GM13976 (cell line): ENCODE measurements at places on chromosomes 2 and 18.

DNA sequence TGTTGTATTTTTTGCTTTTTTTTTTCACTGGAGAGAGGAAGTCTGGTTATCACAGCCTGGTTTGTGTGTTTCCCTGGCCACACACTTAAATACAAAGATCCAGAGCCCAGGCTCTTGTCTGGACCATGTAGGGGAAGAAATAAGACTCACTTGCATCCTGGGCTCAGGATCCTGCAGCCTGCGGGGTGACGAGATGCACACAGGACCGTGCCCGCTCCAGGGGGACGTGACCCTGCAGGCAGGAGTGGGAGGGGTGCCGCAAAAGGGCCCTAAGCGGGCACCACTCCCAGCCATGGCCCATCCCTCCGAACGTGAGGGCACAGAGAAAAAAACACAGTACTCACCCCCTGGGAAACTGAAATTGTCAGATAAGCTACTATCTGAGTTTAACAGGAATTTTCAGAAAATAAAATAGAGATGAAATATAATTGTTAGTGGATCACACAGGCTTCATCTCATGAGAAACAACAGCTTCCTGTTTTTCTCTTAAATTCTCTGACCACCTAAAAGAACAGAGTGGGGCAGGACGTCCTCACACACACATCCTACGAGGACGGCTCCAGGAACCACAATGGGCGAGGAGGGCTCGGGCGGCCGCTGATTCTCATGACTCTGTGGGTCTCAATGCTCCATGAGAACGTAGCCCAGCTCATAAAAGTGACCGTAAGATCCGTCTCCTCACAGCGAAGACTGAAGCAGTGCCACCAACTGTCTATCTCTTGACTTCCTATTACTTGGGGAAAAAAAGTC, 142.6 kb upstream of the ALKAL2 start:
- DNase-seq: no peak

DNA sequence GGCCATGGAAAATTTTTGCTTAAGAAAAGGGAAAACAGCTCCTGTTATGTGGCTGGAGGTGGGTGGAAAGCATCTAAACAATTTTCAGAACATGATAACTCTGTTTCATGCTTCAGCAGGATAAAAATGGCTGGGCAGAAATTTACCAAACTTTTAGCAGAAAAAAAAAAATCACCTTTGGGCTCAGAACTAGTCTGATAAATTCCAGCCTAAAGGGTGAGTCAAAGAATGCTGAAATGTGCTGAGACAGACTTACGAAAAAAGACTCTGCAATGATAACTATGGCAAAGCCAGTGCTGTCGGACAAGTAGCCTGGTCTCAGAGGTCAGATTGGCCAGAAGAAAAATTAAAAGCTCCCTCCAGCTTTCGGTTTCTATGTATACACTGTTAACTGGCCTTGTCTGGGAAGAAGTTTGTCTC, 123.6 kb downstream of the LRATD1 start:
- no peak for DNase-seq

GRCh38 chr2:75998451-75998850, 287.7 kb upstream of the GCFC2 start:
- DNase-seq: no peak

GRCh38 chr2:46780801-46781445, 134.7 kb downstream of the MCFD2 start:
- DNase-seq: no peak

DNA sequence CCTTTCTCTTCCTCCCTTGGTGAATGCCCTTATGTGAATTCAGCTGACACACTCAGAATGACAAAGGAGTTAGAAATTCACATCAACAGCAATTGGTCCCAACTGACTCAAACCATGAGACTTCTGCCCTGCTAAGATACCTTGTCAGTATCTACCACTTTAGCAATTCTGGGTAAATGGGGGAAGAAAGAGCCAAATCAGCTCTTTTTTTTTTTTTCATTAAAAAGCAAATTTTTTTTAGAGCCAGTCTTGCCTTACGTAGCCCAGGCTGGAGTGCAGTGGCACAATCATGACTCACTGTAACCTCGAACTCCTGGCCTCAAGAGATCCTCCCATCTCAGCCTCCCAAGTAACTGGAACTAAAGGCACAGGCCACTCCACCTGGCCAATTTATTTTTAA, 1.7 kb upstream of the PPP4R1 start:
- no peak for DNase-seq

DNA sequence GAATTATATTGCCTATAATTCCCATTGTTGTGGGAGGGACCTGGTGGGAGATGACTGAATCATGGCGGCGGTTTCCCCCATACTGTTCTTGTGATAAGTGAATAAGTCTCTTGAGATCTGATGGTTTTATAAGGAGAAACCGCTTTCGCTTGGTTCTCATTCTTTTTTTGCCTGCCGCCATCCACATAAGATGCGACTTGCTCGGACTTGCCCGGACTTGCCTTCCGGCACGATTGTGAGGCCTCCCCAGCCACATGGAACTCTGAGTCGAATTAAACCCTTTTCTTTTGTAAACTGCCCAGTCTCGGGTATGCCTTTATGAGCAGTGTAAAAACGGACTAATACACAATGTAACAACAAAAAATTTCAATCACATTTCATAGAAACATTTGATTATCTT, 115.8 kb downstream of the C2orf74 start:
- no peak for DNase-seq

GRCh38 chr2:138744713-138745112, 35.5 kb downstream of the NXPH2 start:
- no peak for DNase-seq

- no peak for DNase-seq
Measured at GRCh38 chr18:12597760-12598159, 60.1 kb downstream of the SPIRE1 start.
